Stimulated activated CD8-positive, alpha-beta memory T cell treated with anti-CD3 and anti-CD28 coated beads, Interleukin-4, amount 100 ng/mL, for 48 hours (primary cell): ENCODE measurements at places on chromosomes 7 and 10.

GRCh38 chr10:131219584-131219886 lies 92.0 kb downstream of the TCERG1L start:
- DNase-seq = no peak

GRCh38 chr10:122659651-122660050 lies 40.0 kb downstream of the C10orf120 start:
- no peak for DNase-seq

GRCh38 chr7:47739301-47739875 lies 157.5 kb upstream of the TNS3 start:
- no peak for DNase-seq

DNA sequence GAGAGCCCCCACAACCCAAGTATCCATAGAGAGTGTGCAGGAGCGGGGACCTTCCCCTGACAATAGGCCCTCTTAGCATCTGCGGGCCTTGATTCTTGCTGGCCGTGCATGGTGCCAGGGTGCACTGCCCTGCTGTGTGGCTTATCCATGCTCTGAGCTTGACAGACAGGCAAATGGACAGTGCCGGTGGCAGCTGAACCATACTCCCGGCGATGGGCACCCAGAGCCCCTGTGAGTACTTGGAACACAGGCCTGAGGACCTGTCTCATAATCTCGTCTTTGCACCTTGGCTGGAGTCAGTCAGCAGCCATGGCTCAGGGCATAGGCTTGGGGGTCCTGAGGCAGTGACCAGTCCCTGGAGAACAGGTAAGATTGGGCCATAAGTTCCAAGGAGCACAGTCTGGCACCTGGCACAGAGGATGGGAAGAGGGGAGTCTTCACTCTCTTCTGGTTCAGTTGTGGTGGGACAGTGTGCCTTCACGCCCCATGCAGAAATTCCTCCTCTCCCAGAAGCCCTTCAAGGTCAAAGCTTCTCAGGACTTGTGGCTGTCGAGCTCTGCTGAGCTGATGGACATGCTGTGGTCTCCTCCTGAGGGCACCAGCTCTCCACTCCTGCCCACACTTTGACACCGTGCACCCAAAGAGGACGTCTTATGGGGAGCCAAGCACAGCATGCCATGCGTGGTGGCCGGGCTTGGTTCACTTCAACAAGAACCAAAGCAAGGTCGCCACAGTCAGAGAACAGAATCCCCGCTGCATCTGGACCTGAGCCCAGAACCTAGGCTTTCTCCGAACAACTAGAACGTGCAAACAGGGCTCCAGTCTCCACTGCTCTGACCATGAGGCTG lies 59.4 kb upstream of the CAMK2B start:
- DNase-seq = no peak

DNA sequence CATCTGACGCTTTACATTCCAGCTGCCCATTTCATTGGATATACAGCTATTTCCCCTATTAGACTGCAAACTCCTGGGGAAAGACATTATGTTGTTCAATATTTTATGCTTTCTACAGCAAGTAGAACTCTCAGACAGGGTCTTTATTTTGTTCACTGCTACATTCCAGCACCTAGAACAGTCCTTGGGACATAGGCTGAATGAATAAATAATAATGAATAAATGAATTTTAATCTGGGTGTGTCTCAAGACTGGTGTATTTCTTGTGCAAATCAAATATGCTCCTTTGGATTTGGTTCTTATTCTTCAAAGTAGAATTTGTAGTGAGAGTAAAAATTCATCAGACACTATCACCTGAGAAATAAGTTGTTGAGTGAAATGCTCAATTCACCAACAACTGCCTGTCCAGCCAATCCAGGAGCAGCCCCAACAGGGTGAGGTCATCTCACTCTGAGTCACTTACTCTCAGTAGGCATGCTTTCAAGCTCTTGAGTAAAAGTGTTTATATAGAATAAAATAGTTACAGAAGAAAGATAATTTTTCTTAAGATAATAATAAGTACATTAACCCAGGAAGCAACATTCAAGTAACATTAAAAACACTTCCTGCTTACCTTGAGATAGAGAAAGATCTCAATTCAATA lies 287.5 kb upstream of the NPVF start:
- DNase-seq = no peak

DNA sequence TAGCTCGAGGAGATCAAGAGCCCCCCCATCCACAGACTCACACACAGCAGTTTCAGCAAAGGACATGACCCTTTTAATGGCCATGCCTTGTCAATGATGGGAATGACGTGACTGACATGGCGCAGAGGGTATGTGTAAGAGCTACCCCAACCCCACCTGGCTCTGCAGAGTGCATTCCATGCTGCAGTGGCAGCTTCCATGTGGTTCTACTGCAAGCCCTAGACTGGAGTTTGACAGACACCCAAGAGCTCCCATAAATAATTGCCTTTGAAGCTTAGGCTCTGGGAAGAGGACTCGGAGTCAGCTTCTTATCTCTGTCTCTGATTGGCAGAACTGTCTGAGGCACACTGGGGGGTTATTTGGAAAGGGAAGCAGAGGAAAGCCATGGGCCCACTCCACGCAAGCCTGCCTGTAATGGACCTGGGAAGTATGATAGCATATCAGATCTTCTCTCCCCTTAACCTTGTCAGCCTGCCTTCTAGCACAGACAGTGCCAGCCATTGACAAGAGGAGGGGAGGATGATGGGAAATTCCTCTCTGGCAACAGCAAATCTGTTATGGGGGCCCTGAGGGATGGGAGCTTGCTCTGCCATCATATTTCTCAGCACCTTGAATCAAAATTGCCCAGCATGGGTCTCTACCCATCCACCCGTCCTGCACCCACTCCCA lies 478.5 kb upstream of the PODXL start:
- no peak for DNase-seq

DNA sequence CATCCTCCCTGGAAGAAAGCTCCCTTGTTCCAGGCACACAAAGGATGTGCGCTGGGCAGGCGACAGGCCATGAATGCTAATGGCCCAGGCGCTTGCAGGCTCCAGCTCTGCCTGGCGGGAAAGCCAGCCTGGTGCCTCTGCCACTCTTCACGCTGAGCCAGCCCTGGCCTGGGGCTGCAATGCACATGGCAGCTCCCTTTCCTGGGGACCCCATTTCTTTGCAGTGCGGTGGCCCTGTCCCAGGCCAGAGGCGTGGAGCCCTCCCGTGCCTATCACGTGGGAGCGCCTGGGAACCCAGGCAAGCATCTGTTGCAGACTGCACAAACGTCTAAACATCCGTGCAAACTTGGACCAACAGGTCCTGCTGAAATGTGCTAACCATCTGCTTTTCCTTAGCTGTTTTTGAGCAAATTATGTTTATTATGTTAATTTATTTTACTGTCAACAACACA lies 152.1 kb upstream of the LYZL2 start:
- no peak for DNase-seq

DNA sequence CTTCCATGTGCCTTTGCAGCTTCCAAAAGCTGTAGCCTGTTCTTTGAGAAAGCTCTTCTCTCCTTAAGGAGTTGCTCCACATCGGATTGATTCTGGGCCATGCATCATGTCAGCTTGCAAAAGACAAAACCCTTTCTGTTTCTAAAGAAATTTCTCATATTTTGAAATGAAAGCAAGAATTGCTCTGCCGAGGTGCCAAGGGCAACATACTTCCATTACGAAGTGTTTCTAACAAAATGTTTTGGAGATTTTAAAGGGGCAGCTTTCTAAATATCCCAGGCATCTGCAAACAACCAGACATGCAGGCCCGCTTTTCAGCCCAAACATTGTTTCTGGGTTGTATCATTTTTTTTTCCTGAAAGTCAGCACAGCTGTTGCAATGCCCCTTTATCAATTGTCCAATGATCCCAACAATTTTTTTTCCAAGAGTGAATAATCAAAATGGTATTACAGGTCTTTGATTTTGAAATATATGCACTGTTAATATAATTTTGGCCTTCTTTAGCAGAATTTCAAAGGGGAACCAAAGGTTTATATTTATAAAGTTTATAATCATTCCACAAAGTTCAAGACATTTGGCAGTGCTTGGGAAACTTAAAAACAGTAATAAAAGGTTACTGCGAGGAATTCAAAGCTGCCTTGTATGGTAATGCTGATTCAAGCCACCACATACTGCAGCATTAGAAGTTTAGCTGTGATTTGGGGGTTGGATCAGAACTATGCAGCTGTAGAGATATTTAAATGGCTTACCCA lies 61.0 kb downstream of the TES start:
- no peak for DNase-seq

- DNase-seq = no peak
These were observed 4.2 kb upstream of the CPA2 start for GRCh38 chr7:130262448-130262847.

GRCh38 chr10:17771017-17771416 lies 19.0 kb downstream of the TMEM236 start:
- no peak for DNase-seq

GRCh38 chr7:151148319-151149259 lies 18.9 kb downstream of the GBX1 start:
- no peak for DNase-seq

- DNase-seq = no peak
These were observed 100.1 kb downstream of the HIP1 start for GRCh38 chr7:75638594-75639070.

DNA sequence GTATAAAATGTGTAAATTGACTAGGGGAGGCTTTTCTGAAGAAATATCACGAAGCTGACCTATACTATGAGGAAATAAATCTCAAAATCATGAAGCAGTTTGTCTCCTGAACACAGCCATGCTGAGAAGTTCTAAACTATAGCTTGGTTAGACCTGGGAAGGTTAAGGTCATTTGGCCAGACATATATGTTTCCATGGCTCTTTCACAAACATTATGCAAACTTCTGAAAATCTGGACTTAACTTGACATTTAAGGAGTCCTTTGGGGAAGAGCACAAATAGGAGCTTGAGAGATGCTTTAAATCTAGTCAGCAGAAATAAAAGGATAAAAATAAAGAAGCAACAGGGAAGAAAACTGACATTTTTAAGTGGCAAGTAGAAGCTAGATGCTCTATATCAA lies 115.9 kb upstream of the MEOX2 start:
- DNase-seq = no peak

- no peak for DNase-seq
These were observed 691.8 kb downstream of the NXPH1 start for GRCh38 chr7:9125246-9125645.

GRCh38 chr7:43553999-43554398 lies 28.9 kb upstream of the STK17A start:
- no peak for DNase-seq
